ENCODE measurements at places on chromosomes 7 and 10.

DNA sequence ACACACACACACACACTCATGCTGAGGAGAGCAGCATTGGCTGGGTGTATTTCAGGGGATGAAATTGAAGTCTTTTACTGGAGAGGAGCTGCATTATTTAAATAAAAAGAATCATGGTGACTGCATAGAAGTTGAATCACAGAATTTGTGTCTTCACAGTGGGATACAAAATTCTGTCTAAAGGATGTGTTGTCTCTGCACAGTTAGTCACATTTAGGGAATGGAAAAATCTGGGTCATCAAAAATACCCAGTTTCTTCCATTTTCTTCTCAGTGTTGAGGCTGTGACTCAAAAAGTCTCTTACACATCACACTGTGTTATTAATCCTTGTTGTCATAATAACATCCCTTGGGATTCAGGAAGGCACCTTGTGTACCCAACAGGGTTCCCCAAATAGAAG, 10.9 kb downstream of the PAPSS2 start:
- no peak for DNase-seq

DNA sequence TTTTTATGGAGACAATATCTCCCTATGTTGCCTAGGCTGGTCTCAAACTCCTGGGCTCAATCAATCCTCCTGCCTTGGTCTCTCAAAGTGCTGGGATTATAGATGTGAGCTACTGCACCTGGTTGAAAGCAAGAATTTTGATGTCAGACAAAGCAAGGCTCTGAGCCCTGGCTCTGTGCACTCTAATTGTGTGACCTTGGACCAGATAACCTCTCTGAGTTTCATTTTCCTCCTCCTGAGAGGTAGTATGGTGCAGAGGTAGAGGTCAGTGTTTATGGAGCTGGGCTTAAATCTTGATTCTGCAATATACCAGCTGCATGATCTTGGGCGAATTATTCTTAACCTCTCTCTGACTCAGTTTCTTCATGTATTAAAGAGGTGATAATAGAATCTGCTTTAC, 31.4 kb upstream of the SLC26A3 start:
- DNase-seq: no peak

- DNase-seq: no peak
These were observed 1.5 kb upstream of the ZNF775 start for GRCh38 chr7:150377635-150378034.

- DNase-seq: peak; percentile 6
These were observed 122.1 kb upstream of the EFCAB10 start for GRCh38 chr7:105703207-105703930.

DNA sequence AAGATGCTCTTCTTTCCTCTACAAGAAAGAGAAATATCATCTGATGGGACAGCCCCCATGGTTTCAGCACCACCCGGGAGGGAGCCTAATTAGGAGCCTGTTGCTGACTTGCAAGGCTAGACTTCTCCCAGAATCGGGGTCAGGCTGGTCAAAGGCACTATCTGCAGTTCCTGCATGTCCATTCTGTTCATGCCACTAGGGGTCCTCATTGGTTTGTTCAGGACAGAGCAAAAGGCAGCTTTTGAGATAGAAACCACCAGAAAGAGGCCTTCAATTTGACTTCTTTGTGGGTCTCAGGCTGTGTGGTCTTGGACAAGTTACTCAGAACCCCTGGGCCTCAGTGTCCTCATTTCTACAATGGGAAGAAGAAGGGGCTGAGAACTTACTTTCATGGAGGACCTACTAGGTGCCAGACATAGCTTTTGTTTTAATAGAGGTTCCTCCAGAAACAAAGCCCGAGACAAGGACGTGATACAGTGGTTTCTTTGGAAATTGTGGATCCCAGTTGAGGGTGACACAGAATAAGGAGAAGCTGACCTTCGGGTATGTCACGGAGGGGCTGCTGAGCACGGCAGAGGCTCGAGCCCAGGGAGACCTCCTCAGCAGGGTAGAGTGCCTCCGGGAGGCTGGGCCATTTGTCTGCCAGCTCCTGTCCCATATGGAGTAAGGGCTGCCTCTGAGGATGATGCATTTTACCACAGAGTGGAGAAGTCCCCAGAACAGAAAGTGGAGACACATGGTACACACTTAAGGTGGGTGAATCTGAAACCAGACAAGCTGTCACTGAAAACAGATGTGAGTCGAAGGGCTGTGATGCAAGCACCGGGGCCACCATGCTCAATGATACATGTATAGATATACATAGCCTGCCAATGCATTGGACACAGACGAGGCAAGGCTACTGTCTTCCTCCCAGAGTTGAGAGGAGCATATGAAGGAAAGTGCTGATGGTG, 33.1 kb upstream of the NEUROD6 start:
- peak; percentile 85 for DNase-seq

- DNase-seq: no peak
These were observed 26.5 kb upstream of the CHST15 start for GRCh38 chr10:124119946-124120345.

DNA sequence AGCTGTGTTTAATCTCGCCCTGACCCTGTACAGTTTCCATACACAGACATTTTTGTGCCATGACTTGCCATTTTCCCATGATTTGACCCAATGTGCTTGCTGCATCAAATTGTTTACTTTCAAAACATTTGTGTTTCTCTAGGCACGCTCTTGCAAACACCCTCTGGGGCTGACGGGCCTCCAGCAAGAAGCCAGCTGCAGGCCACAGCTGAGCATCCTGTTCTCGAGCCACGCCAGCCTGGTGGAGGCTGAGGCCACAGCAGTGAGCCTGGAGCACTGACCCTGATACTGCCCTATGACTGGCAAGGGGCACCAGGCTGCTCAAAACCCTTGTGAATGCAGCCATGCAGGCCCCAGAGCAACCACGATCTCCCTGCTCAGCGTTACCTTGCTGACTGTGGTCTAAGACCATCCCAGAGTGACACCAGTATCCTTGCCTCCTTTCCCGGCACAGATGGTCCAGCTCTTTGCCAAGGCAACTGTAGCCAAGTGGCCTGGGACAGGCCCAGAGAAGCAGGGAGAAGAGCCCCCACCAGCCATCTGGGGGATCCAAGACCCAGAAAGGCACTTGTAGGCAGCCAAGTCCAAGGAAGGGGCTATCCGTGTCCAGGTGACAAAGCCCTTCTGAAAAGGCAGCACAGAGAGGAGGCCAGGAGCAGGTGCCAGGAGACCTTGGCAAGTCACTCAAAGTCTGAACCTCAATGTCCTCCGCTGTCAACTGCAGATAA, 78.5 kb downstream of the OAT start:
- no peak for DNase-seq

DNA sequence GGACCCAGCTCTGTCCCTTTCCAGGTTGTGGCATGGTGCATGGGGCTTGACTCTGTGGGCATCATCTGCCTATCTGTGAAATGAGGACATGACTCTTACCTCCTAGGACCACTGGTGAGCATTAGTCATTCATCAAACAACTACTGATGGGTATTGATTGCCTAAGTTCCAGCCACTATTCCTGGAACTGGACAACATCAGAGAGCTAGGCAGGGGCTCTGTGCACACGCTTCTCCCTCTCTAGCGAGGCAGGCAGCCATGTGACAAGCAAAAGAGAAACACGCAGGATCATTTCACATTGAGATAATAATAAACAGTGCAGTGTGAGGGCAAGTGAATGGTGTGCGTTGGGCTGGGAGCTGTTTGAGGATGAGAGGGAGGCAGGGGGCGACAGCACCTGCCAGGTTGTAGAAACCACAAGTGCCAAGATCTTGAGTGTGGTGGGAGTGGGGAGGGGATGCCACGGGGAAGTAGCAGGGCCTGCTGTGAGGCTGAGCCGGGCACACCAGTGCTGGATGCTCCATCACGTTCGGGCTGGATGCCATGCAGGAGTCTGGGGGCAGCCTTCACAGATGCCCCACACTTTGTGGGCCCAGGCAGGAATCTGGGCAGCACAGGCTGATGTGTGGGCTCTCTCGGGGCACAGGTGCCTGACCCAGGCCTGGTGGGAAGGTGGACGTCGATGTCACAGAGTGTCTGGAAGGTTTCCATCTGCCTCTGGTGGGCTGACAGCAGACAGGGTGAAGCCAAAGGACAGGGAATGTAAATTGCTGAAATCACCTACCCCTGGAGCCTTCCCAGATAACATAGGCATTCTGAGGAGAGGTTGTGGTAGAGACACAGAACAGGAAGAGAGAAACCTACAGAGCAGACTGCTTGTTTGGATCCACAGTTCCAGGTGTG, 405.5 kb downstream of the RPS24 start:
- no peak for DNase-seq

- DNase-seq: no peak
These were observed 33.7 kb upstream of the PLXDC2 start for GRCh38 chr10:19782430-19783089.

DNA sequence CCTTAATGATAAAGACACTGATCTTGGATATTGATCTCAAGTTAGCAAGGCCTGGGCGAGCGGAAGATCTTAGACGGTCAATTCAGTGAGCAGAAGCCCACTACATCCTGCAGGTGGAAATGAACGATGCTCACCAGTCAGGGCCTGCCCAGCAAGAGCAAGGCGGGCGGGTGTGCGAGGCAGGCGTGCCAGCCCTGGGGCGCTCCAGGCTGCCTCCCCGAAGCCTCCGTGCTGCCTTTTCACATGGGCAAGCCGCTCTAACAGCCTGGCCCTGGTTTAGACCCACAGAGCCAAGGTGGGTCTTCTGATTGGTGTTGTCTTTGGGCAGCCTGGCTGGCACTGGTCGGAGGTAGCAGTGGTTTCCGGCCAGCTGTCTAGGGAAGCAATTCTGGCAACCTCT, 475.1 kb upstream of the FOXK1 start:
- no peak for DNase-seq

DNA sequence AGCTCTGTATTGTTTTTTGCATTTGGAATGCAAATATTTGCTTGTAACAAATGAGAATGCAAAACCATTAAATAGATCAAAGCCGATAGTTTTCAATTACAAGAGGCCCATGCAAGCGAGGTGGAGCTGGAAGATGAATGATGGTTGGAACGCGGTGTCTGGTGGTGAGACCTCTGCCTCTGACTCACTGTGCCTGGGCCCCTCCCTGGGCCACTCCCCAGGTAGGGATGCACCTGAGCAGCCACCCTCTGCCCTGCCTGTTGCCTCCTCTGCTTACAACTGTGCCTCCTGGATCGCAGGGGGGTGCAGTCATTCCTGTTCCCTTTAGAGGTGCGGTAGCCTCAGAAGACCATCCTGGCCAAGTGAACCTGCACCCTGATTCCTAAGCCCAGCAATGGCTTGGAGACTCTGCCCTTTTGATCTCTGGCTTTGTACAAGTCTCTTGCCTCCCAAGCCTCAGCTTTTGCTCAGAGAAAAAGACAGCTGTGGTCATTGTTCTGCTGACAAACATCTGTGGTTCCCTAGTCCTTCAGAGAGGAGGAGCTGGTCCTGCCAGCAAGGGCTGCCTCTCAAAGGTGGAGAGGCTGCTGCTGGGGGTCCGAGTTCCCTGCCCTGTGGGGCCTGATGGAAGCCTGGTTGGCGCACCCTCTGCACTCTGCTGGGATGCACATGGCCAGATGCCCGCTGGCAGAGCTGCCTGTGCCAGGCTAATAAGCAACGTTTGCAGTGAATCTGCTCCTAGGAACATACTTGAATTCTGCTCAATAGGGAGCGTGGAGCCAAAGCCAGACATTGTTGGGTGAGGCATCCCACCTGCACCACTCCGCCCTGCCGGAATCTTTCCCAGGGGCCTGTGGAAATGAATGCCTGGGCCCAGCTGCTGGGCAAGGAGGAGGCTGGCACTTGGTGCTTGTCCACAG, 126.3 kb upstream of the TCERG1L start:
- no peak for DNase-seq

DNA sequence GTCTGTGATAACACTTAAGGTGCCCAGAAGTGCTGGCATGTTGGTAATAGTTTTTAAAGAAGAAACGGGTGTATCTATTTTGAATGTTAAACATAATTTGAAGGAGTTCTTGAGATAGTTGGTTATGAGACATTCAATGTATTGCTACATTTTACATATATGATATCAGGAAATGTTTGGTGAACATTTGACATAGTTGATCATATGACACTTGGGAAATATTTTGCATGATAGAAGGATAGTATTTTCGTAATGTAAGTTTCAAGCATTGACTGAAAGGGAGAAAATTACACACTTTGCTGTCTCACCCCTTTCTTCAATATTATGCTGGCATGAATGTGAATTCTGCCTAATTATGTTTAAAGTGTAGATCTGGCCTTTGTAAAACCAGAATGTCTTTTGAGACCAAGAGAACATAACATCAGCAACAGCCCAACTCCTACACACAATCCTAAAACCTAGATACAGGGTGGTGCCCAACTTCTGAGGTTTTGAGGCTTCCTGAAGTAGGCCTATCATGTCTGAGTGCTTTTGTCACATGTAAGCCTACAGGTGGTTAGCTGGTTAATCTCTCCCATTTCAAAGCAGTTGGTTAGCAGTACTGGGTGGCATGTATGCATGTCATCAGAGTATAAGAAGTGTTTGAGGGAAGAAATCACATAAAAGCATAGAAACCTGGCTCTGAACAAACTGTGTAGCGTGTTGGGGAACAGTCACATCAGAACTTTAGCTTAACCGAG, 2.1 kb downstream of the ADD3 start:
- no peak for DNase-seq

DNA sequence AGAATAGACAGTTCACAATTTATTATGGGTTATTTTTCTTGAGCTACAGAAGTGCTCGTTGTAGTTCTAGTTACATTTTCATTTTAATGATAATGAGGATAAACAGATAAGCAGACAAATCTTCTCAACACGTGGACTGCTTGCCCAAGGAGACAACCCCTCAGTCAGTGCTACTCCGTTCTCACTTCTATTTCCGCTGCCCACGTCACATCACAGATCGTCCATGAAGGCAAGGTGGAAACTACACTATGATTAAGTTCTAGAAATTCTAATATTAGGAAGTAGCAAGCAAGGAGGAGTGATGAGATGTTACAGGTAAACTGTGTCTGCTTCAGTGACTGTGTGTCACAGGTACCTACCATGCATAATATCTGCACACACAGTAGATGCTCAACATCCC, 210.5 kb downstream of the CHCHD3 start:
- DNase-seq: no peak

DNA sequence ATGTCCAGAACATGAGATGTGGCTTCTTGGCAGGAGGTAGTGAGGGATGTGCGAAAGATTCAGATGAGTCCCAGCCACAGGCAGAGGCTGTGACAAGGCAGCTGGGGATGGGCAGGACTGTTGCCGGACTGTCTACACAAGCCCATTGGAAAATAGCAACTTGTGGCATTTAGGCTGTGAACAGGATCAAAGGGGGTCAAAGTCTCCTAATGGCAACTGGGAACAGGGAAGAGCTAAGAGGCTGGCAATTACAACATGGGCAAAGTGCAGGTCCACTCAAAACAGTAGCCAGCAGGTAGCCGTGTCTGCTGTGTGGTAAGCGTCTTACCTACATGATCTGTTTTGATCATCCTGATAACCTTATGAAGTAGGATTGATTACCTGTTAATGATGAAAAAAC, 254.2 kb upstream of the ZNF32 start:
- no peak for DNase-seq

- no peak for DNase-seq
These were observed 515.9 kb downstream of the PARD3 start for GRCh38 chr10:34299105-34299611.

- no peak for DNase-seq
These were observed 50.8 kb downstream of the OAT start for GRCh38 chr10:124367936-124368335.

- DNase-seq: no peak
These were observed 113.2 kb downstream of the WDR37 start for GRCh38 chr10:1169186-1169885.

GRCh38 chr7:144656965-144657517, 178.8 kb downstream of the TPK1 start:
- no peak for DNase-seq

GRCh38 chr7:112282476-112283188, 76.1 kb downstream of the ZNF277 start:
- DNase-seq: no peak
